Stimulated activated CD4-positive, alpha-beta T cell treated with anti-CD3 and anti-CD28 coated beads, Interleukin-15, amount 100 ng/mL, for 24 hours (primary cell): ENCODE measurements at places on chromosomes 5 and 9.

DNA sequence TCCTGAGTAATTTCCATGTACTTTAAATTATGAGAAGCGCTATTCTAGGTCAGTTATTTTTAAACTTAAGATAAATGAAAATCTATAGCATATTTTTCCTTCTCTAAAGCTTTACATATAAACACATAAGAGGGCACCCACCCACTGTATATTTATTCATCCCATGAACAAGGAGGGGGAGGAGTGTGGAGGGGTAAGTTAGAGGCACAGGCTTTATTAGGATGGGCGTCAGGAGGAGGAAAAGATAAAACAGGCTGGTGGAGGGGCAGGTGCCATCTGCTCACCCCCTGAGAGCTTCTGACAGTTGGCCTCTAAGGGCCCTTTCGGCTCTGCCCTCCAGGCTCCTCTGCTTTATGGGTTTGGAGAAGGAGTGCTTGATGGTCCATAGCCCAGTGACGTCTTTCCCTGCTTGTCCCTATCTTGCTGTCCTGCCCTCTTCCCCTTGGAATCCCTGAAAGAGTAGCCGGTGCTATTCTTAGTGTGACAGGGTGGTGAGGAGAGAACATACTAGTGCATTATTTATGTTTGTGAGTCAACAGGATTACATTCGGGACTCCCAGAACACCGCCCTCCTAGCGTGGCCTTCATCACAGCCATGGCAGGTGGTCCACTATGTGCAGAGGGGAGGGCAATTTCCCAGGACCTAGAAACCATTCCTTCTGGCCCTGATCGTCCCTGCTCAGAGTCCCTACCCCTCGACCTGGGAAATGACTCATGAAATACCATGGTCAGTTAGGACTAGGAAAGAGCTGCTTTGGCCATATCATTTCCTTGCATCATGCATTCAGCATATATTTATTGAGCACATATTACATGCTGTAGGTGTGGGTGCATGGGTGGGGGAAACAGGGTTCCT lies 7.9 kb upstream of the SYNPO start:
- no peak for DNase-seq

DNA sequence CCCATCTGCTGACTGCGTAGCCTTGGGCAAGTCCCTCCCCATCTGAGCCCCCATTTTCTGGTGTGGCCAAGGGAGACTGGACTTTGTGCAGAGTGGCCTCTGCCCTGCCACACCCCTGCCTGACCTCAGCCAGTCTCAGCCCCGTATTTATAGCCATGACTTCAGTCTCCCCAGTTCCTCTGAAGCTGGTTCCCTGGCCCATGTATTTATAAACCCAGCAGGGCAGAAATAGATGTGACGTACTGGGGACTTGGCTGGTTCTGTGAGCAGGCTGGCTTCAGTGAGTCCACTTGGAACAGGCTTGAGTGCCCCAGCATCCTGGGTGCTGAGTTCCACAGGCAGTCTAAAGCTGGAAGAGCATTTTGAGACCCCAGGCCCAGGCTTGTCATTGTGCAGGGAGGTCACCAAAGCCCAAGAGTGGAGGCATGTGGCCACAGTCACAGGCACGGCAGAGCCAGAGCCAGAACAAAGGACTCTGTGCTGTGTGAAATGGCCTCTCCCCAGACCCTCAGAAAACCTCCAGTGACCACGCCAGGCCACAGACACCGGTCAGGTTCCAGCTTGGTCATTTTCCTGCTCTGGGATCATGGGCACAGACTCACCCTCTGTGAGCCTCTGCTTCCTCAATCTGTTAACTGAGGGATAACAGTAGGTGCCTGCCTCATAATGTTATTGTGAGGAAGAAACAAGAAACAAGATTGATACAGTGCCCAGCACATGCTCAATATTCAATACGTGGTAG lies 30.4 kb upstream of the SYNPO start:
- DNase-seq = no peak

- no peak for DNase-seq
Measured at GRCh38 chr5:150960791-150961396, 56.1 kb upstream of the ZNF300 start.

DNA sequence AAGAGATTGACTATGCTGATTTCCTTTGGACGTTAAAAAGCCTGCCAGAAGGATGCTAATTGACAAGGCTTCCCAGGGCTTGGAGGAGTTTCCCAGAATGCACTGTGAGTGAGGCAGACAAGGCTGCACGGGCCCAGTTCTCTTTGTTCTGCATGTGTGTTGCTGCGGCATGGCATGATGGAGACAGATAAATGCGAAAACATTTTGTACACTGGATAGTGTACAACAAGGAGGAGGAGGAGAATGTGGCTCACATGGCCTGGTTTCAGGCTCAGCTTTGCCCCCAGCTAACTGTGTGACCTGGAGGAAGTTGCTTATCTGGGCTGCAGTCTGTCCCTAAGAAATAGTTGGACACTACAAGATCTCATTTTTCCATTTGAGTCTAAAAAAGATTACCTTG lies 135.5 kb upstream of the CPEB4 start:
- no peak for DNase-seq

DNA sequence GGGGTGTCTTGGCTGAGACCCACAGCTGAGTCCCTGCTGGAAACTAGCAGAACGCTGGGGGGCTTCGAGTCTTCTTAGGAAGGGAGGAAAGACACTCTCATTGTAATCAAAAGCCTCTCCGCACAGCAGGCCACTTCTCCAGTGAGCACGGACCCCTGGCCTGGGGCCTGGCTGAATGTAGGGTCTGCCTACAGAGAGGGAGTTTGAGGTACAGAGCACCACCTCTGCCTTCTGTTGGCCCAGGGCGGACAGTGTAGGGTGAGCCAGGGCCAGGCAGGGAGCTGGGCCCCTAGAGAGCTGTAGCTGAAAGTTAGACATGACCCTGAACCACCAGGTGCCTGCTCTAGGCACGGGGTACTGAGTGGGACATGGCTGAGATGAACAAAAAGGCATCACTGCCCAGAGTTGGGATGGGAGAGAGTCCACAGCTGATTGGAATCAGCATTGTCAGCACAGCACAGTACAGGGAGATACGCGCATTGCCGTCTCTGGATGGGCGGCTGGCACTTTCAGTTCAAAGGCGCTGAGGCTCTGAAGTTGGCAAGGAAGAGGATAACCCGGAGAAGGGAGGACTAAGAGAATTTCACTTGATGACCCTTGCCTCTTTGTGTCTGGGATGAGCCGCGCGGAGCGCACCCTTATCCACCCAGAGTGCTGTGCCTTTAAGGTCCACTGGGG lies 363 bp upstream of the SLC25A48 start:
- DNase-seq = no peak

GRCh38 chr5:18072600-18072999 lies 438.3 kb downstream of the TAF11L14 start:
- DNase-seq = no peak

- no peak for DNase-seq
Measured at GRCh38 chr5:541539-542318, 17.5 kb upstream of the SLC9A3 start.

- DNase-seq = peak; percentile 93
Measured at GRCh38 chr5:392431-392988, 50.5 kb upstream of the EXOC3 start.

GRCh38 chr5:81820863-81821262 lies 70.0 kb upstream of the SSBP2 start:
- DNase-seq = no peak

DNA sequence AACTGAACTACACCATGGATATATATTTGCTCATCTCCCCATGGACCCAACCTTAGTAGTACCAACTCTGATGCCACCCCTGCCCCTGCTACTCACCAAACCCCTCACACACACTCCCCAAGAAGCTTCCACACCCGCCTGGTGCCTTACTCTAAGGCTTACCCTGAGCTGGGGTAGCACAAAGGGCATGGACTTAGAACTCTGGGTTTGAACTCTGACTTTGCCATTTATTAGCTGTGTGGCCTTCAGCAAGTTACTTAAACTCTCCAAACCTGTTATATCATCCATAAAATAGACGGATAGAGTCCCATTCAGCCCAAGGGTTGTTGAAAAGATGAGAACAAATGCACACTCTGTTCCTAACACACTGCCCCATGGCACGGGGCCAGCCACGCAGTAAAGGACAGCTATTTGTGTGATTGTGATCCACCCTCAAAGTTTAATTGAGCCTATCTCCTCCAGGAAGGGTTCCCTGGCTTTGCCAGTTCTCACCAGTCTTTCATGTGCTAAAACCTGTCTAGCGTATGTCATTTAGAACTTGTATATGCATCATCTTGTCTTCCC lies 111.0 kb downstream of the KLHL3 start:
- DNase-seq = no peak

DNA sequence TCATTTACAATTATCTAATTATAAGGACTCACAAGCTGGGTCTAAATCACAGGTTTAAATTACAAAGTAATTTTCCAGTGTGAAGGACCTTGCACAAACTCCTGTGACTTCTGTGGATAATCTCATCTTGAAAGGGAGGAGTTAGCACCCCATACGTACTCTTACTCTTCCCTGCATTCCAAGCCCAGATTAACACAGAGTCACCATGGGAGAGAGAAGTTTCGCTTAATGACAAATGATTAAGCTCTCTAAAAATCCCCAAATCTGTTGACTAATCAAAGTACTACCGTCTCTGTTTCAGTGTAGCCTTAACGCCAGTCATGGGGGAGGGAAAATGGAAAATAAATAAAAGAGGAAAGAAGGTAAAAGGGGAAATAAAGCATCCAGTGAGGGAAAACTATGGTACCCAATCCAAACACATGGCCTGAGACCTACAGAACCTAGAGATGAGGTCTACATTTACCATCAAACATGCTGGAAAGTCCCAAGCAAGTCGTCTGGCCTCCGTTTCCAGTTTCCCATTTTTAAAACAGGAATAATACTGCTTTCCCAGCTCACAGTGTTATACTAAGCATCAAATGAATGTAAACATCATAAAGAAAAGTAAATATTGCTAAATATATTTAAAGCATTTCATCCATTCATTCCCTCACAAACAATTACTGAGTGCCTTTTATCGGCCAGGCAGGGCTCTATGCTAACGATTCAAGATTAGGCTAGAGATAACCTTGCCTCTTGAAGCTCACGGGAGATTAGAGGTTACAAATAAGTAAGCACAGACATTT lies 63.2 kb downstream of the PCA3 start:
- no peak for DNase-seq

DNA sequence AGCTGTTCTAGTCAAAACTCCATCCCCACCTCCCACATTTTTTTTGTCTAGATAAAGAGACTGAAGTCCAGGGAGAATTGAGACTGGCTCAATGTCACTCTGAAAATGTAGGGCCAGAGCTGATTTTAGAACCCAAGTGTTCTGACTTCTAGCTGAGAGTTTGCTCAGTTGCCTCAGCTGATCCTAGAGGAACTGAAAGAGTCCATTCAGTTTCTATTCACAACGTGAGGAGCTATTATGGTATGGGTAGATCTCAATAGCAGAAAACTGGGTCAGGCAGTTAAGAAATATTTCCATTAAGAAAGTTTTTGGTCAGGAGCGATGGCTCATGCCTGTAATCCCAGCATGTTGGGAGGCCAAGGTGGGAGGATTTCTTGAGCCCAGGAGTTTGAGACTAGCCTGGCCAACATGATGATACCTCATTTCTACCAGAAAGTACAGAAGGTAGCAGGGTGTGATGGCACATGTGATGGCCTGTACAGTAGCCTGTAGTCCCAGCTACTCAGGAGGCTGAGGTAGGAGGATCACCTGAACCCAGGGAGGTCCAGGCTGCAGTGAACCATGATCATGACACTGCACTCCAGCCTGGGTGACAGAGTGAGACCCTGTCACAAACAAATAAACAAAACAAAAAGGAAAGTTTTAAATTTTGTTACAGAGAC lies 61.7 kb downstream of the GLRA1 start:
- DNase-seq = no peak

DNA sequence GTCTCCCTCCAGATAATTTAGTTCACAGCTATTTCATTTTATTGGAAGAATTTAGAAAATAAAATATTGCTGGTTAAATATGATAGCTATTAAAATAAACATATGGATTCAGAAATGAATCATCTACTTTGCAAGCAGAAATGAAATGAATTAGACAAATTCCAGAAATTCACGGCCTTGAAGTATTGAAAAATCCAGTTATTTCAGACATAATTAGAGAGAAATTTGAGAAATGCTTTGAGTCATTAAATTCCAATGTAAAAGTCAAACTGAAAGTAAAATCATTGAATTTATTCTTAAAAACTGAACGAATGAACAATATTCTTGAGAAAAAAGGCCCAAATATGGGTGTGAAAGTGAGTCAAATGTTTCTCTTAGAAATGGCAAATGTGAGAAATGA lies 632.6 kb upstream of the EDIL3 start:
- DNase-seq = no peak

DNA sequence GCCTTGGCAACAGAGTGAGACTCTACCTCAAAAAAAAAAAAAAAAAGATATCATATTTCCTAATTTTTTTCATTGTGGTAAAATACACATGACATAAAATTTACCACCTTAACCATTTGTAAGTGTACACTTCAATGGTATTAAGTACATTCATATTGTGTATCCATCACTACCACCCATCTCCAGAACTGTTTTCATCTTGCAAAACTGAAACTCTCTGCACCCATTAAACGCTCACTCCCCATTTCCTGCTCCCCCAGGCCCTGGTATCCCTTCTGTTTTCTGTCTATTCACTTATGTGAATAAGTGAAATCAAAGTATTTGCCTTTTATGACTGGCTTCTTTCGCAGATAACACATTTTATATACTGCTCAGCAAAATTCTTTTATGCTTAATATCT lies 12.8 kb downstream of the LRRC8A start:
- no peak for DNase-seq

- no peak for DNase-seq
Measured at GRCh38 chr9:121682926-121683515, 31.6 kb downstream of the DAB2IP start.

GRCh38 chr9:95100071-95100627 lies 217.4 kb downstream of the FANCC start:
- no peak for DNase-seq

DNA sequence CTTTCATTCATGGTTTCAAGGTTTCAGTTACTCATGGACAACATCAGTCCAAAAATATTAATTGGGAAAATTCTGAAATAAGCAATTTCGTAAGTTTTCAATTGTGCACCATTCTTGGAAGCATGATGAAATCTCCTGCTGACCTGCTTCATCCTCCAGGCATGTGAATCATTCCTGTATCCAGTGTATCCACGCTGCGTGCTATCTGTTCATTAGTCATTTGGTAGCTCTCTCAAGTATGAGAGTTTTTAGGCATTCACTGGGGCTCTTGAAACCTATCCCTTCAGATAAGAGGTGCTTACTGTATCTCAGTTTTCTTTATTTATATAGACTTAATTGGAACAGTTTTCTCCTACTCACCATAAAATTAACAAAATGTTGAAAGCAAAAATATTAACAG lies 293.0 kb downstream of the CDH12 start:
- no peak for DNase-seq

GRCh38 chr9:17528859-17529258 lies 50.0 kb upstream of the SH3GL2 start:
- no peak for DNase-seq

GRCh38 chr9:35164711-35165110 lies 2.9 kb downstream of the UNC13B start:
- DNase-seq = no peak
